ENCODE measurements at places on chromosomes 16 and 17.

- DNase-seq: no peak
Measured at GRCh38 chr17:49194297-49194607, 16.1 kb downstream of the GNGT2 start.

DNA sequence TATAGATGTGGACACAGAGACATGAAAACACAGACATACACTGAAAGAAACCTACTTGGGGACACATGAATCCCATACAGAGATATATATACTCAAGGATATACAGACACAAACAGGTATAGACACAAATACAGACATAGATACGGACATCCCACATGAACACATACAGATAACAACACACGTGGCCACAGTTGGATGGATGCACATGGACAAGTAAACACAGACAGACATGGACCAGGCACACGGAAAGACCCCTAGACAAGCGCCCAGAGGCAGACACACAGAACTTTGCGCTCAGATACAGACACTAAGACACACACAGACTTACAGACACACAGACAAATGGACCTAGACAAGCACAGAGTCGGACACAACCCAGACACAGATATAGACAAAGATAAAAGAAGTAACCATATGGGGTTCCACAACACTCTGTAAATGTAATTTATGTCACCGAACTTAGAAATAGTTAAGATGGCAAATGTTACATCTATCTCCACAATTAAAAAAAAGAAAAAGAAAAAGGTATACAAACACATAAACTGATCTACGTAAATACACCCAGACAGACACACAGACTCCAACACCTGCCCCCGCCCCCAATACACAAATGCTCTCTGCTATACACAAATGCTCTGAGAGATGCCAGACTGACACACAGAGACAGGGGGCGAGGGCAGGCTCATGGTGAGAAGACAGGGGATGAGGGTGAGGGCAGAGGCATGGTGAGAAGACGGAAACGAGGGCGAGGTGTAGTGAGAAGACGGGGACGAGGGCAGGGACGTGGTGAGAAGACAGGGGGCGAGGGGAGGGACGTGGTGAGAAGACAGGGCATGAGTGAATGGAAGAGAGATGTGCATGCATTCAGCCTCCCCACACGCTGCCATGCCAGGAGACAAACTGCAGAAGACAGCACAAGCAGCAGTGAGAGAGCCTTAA, 118.3 kb downstream of the SMG6 start:
- no peak for DNase-seq

DNA sequence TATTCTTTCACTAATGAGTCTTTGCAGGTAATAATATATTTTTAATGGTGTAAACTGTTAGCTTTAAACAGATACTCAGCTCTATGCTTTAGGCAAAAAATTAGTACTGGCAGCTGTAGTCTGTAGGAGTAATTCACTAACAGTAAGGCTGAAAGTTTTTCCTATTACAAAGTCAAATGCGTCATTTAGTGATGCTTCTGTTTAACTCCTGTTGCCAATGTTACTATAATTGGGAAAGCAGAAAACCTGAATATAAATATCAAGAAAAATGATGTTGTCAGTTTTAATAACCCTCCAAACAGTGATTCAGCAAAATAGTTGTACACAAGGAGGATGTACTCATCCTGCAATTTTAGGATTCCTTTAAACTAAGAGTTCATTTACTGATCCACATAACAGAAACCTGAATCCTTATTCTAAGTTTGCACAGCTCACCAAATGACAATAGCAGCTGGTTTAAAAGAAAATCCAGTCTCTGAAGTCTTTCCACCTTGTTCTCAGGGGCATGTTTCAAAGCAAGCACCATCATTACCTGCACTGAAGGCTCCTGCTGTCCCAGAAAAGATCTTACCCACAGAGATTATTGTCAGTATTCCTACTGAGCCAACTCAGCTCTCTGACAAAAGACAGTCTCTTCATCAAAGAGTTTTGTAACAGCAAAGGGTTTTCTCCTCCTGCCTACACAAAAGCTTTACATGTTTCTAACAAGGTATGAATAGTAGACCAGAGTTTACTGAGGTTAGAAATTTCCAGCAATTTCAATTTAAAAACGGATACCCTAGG, 4.2 kb downstream of the CDR2 start:
- no peak for DNase-seq

- no peak for DNase-seq
Measured at GRCh38 chr17:65785109-65785508, 223.7 kb upstream of the AXIN2 start.

DNA sequence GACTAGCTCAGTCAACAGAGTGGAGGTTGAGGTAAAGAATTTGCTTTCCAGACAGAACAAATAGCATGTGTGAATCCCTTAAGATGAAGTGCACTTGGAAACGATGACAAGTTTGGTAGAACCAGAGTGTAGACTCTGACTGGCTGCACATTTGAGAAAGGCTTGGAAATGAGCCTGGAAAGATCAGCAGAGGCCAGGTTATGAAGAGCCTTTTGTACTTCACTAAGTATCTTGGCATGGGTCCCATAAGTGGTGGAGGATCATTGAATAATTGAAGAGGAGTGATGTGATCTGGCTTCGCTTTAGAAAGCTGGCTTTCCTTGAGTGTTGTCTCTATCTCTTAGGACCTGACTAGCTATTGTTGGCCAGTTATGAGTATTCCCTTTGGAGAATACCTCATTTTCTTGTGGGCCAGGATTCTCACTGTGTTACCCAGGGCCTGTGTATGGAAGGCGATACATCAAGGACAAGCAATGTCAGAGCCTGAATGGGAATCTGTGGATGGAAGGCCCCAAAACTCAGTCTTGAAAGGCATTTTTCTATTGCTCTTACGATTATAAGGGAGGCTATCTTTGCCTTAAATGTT, 329.8 kb downstream of the UTP18 start:
- no peak for DNase-seq

DNA sequence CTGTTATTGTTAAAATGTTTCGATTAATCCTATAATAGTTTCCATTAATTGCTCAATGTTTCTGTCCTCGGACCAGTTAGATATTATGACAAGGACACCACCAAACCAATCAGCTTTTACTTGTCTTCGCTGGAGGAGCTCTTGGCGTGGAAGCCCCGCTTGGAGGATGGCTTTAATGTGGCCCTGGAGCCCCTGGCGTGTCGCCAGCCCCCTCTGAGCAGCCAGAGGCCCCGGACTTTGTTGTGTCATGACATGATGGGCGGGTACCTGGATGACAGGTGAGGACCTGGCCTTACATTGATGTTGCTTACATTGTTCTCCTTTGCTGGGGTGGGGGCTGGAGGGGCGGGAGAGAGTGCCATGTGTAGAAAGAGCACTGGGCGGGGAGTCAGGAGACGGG, 3.0 kb downstream of the ENGASE start:
- no peak for DNase-seq

DNA sequence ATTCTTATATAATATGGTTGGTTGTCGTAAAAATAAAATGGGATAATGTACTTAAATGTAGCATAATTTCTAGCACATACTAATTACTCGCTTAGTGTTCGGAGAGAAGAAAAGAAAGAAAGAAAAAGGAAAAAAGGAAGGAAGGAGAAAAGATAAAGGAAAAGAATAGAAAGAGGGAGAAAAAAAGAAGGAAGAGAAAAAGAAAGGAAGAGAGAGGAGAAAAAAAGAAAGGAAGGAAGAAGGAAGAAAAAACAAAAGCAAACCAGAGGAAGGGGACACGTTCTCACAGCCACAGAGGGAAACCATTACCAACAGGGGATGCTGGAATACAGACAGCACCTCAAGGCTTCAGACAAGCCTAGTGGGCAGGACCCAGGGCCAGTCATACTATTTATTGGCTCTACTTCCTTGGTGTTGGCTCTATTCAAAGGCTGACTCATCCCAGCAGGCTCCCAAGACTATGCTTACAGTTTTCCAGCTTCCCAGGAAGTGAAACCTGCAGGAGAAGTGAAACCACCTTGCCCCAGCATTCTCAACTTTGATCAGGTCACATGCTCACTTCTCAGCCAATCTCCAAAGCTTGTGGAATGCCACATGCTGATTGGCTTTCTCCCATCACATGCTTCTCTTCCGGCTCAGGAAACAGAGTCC, 273.5 kb upstream of the IRX5 start:
- DNase-seq: no peak

- DNase-seq: no peak
Measured at GRCh38 chr16:79422064-79422463, 178.5 kb downstream of the MAF start.

DNA sequence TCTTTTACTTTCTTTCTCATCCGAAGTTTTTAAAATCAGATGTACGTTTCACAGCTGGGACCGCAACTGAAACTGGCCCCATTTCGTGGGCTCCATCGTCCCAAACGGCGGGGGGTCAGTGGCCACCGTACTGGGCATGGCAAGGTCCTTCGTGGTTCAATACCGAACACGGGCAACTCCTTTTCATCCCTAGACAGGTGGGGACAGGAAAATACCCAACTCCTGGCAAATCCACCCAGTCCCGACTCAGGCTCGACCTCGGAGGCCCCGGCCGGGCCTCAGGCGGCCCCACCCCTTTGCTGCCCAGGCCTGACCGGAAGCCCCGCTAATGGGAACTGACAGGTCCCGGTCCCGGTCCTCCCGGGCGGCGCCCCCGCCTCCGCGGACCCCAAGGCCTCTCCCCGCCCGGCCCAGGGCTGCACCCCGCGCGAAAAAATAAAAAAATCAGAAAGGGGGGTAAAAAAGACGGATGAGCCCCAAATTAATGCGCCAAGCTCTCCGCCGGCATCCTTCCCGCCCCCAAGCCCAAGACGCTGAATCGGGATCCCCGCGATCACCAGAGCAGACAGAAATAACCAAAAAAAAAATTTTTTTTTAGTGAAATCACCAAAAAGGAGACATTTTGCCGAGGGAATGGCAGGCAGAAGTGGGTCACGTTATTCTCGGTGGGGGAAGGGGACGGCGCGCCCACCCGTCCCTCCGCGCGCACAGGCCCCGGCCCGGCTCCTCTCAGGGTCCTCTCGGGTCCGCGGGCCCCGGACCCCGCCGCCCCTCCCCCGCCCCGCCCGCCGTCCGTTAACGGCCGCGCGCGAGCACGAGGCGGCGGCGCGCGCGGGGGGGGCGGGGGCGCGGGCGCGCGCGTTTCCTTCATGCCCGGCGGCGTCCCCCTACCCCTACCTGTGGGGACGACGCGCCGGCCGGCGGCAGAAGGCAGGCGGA, 562 bp downstream of the ZC3H7A start:
- DNase-seq: peak; percentile 12

DNA sequence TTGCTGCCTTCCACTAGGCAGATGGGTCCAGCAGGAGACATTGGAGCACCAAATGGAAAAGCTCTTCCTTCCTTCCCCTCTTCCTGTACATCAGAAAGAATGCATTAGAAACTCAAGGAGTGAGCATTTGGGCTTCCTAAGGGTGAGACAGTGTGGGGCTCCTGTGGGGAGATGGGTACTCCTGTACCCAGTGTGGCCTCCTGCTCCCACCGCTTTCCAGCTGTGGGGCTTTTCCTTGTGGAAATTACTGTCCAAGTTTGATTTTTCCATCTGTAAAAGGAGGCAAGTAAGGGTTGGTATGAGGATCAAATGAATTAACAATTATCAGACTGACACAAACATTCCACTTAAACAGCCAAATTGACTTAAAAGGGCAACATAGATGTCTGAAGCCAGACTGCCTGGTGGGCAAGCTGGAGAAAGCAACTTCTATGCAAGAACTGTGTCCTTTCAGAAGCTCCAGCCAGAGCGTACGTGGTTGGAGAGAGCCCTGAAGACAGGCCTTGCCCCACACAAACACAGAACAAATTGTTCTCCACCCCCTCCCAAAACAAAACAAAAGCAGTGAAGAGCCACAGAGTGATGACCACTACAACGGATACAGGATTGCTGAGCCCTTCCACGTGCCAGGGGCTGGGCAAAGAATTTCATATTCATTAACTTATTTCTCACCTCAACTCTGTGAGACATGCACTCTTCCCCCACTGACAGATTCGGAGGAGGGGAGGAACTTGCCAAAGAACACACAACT, 23.1 kb upstream of the ALDH3A1 start:
- no peak for DNase-seq

GRCh38 chr17:47698749-47699535, 5.0 kb downstream of the TBKBP1 start:
- peak; percentile 68 for DNase-seq

- DNase-seq: no peak
Measured at GRCh38 chr16:49431591-49432290, 58.1 kb downstream of the C16orf78 start.

DNA sequence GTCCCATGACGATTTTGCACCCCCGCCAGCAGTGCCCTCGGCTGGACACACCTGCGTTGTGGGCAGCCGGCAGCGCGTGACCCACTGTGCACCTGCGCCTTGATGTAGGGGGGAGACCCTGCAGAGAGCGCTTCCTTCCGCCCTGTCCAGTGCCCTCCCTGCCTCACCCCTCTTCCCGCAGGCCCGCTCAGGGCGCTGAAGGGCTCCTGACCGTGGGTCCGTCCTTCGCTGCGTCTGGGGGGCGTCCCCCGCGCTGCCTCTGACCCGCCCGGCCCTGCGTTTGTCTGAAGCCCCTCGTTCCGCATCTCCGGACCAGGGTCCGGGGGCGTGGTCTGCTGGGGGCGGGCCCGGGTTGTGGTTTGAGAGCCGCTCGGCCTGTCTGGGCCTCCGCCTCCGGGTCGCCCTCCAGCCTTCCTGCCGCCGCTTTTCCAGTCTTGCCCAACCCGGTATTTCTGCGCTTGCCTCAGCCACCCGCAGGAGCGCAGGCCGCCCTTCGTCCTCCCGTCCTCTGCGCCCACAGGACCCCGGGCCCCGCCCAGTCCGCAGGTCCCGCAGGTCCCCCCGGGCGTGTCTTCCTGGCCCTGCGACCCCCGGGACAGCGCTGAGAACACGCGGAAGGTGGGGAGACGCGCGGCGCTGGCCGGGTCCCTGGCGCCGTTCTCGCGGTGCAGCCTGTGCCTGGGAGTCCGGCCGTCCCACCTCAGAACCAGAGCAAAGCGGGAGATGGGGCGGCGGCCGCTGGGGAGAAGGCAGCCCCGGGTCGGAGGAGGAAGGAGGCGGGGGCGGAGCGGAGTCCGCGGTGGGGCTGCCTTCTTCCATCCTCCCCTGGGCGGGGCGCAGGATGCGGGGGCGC, 4.0 kb upstream of the IL17C start:
- peak; percentile 59 for DNase-seq

DNA sequence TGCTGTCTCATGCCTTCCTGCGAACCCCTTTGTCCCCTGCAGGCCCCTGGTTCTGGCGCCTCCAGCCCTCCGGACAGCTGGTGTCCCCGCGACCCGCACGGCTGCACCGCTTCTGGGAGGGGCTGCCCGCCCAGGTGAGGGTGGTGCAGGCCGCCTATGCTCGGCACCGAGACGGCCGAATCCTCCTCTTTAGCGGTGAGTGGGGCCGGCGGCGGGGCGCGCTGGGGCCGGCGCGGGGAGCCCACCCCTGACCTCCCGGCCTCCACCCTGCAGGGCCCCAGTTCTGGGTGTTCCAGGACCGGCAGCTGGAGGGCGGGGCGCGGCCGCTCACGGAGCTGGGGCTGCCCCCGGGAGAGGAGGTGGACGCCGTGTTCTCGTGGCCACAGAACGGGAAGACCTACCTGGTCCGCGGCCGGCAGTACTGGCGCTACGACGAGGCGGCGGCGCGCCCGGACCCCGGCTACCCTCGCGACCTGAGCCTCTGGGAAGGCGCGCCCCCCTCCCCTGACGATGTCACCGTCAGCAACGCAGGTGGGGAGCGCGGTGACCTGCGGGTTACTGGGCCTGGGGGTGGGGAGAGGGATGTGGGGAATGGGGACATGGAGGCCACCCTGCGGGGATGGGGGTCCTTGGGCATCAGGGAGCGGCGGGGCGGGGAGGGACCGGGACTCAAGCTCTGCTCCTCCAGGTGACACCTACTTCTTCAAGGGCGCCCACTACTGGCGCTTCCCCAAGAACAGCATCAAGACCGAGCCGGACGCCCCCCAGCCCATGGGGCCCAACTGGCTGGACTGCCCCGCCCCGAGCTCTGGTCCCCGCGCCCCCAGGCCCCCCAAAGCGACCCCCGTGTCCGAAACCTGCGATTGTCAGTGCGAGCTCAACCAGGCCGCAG, 7.1 kb upstream of the IL32 start:
- no peak for DNase-seq

Measured in stimulated activated CD8-positive, alpha-beta memory T cell treated with anti-CD3 and anti-CD28 coated beads, Interleukin-15, amount 100 ng/mL, for 4 hours (primary cell).